Urinary bladder (tissue), 4 donors: ENCODE measurements at places on chromosomes 1 and 21. TPM values are rescaled to one million over a fixed set of nuclear protein-coding genes. Genes with fewer than 3 reads are reported as not detected.

Gene WNT3A
- not detected for total RNA-seq

Gene TRIM17
- total RNA-seq, result 1.9 TPM

DNA sequence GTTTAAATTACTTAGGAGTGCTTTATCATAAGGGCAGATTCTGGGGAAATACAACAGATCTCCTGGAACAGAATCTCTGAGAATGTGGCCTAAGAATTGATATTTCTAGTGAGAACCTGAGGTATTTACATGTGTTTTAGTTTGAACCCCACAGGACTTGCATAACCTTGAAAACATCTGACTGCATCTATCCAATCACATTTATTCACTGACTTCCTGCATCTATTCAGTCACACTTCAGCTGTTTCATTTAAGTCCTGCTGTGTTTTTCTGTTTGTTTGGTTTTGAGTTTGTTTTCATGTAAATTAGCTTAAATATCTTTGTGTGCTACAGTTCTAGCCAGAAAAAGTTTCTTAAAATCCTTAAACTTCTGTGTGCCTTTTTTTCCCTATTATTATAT, 1260.7 kb downstream of the PLA2G4A start:
- DNase-seq, result no peak

Gene UMODL1
- not detected for total RNA-seq

- DNase-seq, result no peak
Observed at GRCh38 chr1:22918644-22919043, 54.0 kb downstream of the LACTBL1 start.

DNA sequence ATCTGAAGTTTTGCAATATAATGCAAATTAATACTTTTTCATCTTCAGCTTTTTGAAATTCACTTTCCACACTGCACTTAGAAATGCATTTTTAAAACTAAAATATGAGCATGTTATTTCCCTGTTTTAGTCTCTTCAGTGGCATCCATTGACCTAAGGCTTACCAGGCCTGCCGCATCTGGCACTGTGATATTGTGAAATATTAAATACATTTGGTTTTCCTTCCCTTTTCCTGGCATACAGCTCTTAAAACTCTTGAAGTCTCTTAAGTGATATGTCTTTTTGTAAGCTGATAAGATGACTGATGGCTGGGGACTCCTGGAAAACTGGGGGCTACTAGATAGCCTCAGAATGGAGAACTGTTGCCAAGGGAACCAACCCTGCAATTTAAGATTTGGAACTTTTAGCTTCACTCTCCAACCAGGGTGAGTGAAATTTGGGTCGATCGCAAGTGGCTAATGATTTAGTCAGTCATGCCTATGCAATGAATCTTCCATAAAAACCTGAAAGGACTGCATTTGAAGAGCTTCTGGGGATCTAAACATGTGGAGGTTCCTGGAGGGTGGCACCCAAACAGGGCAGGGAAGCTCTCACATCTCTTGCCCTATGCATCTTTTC, 75.5 kb upstream of the PDC start:
- DNase-seq, result no peak

Gene LCE1D
- total RNA-seq, result not detected

DNA sequence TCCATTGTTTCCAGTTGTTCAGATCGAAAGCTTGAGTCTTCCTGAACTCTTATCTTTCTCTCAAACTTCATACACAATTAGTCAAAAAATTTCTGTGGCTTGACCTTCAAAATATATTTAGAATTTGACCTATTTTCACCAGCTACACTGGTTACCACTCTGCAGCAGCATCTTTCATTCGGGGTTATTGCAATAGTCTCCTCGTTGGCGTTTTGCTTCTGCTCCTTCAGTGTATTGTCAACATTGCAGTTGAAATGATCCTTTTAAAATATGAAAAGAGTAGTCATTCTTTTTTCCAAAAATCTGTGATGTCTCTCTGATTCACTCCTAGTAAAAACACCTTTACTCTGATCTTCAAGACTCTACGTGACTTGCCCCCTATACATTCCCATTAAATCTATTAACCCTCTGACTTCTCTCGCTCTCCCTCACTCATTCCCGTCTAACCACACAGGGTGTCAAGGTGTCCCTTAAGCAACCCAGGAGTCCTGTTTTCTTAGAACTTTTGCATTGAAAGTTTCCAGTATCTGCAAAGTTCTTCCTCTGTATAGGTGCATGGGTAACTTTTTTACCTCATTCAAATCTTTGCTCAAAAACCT, 480.2 kb upstream of the B3GALT2 start:
- DNase-seq, result no peak

- no peak for DNase-seq
Observed at GRCh38 chr1:223242382-223242955, 99.4 kb upstream of the TLR5 start.

DNA sequence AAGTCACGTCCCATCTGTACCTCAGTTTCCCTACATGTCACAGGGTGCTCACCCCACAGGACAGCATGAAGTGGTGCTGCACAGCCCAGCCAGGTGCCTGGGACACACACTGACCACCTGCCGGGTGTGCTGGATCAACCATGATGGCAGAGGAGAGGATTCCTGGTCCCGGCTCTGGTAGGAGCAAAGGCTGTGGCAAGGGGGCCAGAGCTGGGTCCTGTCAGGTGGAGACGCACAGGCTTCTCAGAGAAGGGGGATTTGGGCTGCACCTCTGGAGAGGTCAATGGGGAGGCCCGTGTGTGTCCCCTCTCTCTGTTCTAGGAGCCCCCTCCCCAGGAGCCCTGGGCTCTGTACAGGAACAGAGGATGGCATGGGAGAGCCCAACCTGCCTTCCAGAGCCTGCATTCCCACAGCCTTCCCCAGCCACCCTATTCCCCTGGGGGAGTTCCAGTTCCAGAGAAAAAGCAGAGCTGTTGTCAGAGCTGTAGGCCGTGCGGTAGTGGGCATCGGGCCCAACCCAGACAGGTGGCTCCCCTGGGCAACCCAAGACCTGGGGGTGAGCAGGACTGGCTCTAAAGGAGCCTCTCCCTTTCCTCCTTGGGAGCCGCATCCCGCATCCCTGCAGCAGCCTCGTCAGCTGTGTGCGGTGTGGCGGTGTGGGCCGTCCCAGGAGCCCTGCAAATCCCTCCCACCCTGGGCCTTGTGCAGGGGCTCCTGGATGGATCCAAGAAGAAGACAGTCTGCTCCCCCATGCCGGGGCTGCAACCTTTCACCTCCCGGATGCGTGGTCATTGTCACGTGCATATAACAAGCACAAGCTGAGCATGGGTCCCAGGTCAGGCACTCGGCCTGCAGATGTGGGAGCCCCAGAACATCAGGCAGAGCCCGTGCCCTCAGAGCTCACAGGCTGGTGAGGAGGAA, 2.9 kb upstream of the TFF3 start:
- DNase-seq, result no peak
